Right lobe of liver (tissue), 6 donors: ENCODE measurements at places on chromosomes 11 and 22. TPM values are rescaled to one million over a fixed set of nuclear protein-coding genes. Genes with fewer than 3 reads are reported as not detected.

The GRIK4 gene
- not detected for total RNA-seq

The SCUBE1 gene
- total RNA-seq = 7.8 TPM

The DNAJB7 gene
- total RNA-seq = not detected

The OR6Q1 gene
- not detected for total RNA-seq

The INPP5J gene
- total RNA-seq = not detected

The UBQLN3 gene
- not detected for total RNA-seq

The BDNF gene
- total RNA-seq = not detected
